IMR-90 (cell line): ENCODE measurements at places on chromosomes 4 and X. TPM values are rescaled to one million over a fixed set of nuclear protein-coding genes. Genes with fewer than 3 reads are reported as not detected.
A peak's percentile ranks its signal among the peaks of the same experiment; 100 is the strongest.

The FAM9A gene
- total RNA-seq = not detected in 2 replicates

DNA sequence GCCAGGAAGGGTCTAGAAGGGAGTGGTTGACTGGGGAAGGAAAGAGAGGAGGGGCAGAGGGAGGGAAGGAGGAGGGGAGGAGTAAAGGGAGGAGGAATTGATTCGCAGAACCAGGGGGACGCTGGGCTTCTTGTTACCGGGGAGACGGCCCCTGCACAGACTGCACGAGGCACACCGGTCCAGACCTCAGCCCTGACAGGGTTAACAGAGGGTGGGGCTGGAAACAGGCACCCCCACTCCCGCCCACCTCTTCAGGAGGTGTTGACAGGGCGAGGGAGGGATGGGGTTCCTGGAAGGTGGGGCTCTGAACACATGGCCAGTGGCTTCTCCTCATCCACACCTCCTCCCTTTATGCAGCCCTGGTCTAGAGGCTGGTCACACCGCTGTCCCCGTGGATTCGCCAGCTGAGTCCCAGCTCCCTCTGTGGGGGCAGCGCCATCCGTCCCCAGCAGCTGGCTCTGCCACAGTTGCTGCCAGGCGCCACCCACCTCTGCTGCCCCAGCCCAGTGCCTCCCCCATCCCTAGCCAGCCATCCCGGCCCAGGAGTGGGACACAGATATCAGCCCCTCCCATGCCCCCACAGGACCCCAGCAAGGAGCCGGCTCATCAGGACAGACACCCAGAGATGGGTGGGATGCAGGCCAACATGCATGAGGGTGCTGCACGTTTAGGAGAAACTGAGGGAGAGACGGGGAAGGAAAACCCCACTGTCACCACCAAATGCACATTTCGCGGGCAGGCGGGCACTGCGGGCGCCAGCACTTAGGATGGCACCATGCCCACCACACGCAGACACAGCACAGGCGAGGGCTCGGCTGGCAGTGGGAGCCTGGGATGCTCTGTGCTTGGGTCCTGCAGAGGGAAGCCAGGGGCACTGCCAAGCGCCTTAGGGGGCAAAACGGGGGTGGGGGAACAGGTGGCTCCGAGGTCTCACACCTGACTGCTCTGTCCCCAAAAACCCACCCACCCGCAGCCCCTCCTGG, 87.6 kb downstream of the ABLIM2 start:
- no peak overlapping the region for H3K27ac ChIP-seq
- H3K36me3 ChIP-seq = no peaks in the 10 kb centered on the region
- H3K27me3 ChIP-seq = peaks cover 81% of the 10 kb centered on the region
- no peak for DNase-seq
- H3K4me1 ChIP-seq = no peaks in the 10 kb centered on the region
- H3K4me3 ChIP-seq = no peak overlapping the region

DNA sequence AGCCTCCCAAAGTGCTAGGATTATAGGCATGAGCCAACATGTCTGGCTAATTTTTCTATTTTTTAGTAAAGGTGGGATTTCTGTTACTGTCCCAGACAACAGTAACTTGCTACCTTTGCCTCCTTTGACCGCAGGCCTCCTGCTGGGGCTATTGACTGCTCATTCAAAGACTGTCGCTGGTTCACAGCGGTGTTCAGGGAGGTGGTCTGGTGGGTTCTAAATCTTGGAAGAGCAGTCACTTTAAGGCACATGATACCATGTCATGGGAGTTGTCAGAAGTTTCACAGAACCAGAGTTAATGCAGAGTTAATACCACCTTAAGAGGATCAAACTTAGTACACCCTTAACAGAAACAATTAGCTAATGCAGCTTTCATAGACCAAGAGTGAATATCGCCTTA, 3.8 kb downstream of the ASMT start:
- no peaks in the 10 kb centered on the region for H3K4me1 ChIP-seq
- no peak overlapping the region for H3K4me3 ChIP-seq
- DNase-seq = no peak

The GSX2 gene
- total RNA-seq = not detected in 2 replicates

The SYTL5 gene
- 0.54 and 0.56 TPM in 2 replicates for total RNA-seq

- H3K4me3 ChIP-seq = no peak overlapping the region
- no peaks in the 10 kb centered on the region for H3K27me3 ChIP-seq
- no peak overlapping the region for H3K27ac ChIP-seq
- H3K4me1 ChIP-seq = no peaks in the 10 kb centered on the region
- no peaks in the 10 kb centered on the region for H3K36me3 ChIP-seq
These were observed 18.1 kb upstream of the ATOH1 start for GRCh38 chr4:93810340-93810992.

The KIT gene
- total RNA-seq = 5.9 and 6.9 TPM in 2 replicates

DNA sequence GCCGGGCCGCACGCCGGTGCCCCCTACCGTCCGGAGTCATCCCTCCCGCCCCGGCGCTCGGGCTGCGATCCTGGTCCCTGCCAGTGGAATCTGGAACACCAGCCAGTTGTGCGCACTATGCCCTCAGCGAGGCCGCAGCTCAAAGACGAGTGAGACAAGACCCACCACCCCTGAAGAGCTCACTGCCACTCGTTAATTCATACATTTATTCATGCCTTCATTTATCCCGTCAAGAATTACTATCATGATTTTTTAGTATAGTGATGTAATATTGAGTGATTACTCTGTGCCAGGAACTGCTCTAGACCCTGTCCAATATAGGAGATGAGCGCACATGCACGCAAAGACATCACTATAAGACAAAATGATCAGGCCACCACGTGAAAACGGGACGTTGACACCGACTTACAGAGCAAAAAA, 247 bp upstream of the PPA2 start:
- no peaks in the 10 kb centered on the region for H3K36me3 ChIP-seq
- H3K27ac ChIP-seq = no peak overlapping the region
- DNase-seq = peak; percentile 77
- peaks cover 3% of the 10 kb centered on the region; the same call in 1 of the 2 replicates for H3K4me1 ChIP-seq
- H3K27me3 ChIP-seq = no peaks in the 10 kb centered on the region

- no peaks in the 10 kb centered on the region for H3K4me1 ChIP-seq
- no peak overlapping the region for H3K27ac ChIP-seq
- no peaks in the 10 kb centered on the region for H3K36me3 ChIP-seq
- no peak for DNase-seq
- peaks cover 52% of the 10 kb centered on the region for H3K27me3 ChIP-seq
These were observed 50.9 kb downstream of the RNF212 start for GRCh38 chr4:1062419-1062818.

The SORBS2 gene
- under 0.01 and 0.18 TPM in 2 replicates for total RNA-seq

DNA sequence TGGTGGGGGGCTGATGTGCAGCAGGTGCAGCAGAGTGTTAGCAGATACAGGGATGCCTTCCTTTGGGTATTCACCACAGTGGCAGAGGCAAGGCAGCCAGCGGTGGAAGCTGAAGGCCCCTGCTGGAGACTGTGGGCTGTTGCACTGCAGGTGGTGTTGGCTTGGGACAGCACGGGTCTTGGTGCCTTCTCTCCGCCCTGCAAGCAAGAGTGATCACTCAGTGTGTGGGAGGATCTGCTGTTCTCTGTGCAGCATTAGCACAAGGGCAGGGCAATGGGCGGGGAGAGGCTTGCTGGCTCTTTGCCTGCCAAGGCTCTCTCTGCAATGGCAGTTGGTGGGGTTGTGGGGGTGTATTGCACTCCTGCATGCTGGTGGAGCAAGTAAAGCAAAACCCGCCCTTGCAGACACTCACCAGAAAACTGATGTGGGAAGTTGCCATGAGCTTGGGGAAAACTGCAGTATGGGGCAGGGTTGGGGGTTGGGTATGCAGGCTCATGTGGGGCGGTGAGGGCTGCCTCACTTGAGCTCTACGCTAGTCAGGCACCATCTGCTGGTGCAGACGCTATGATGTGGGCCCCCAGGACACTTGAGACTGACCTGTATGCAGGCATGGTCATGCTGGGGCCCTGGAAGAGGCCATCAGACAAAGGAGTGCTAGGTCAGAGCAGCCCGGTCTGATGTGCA, 820.8 kb upstream of the GRIA3 start:
- no peak for DNase-seq
- no peak overlapping the region for H3K4me3 ChIP-seq
- H3K27ac ChIP-seq = no peak overlapping the region

- no peaks in the 10 kb centered on the region for H3K36me3 ChIP-seq
- no peaks in the 10 kb centered on the region for H3K27me3 ChIP-seq
These were observed 161.9 kb downstream of the TENM3 start for GRCh38 chr4:182405087-182405486.

- no peak for DNase-seq
- no peaks in the 10 kb centered on the region for H3K36me3 ChIP-seq
- no peak overlapping the region for H3K27ac ChIP-seq
- H3K27me3 ChIP-seq = no peaks in the 10 kb centered on the region
- H3K4me1 ChIP-seq = no peaks in the 10 kb centered on the region
- H3K4me3 ChIP-seq = no peak overlapping the region
These were observed 482.9 kb downstream of the NAF1 start for GRCh38 chr4:162683659-162684370.

The DMD gene
- 10.6 and 11.8 TPM in 2 replicates for total RNA-seq

GRCh38 chr4:138984647-138985046, 30.9 kb upstream of the NOCT start:
- H3K27ac ChIP-seq = no peak overlapping the region
- no peaks in the 10 kb centered on the region for H3K36me3 ChIP-seq
- H3K27me3 ChIP-seq = no peaks in the 10 kb centered on the region
- peaks cover 3% of the 10 kb centered on the region for H3K4me1 ChIP-seq

The EGF gene
- total RNA-seq = 2.2 and 4.2 TPM in 2 replicates

- DNase-seq = no peak
- H3K36me3 ChIP-seq = no peaks in the 10 kb centered on the region
- no peak overlapping the region for H3K4me3 ChIP-seq
- H3K27ac ChIP-seq = no peak overlapping the region
- no peaks in the 10 kb centered on the region for H3K4me1 ChIP-seq
- no peaks in the 10 kb centered on the region for H3K27me3 ChIP-seq
These were observed 76.5 kb upstream of the SMARCAD1 start for GRCh38 chr4:94131212-94131611.

- no peaks in the 10 kb centered on the region for H3K36me3 ChIP-seq
- no peak overlapping the region for H3K4me3 ChIP-seq
- H3K27ac ChIP-seq = no peak overlapping the region
- H3K4me1 ChIP-seq = peaks cover 14% of the 10 kb centered on the region
These were observed 91.9 kb upstream of the ZFP42 start for GRCh38 chr4:187903700-187904099.

The COMMD8 gene
- total RNA-seq = 12.5 and 29.4 TPM in 2 replicates

The STS gene
- total RNA-seq = 3.4 and 3.6 TPM in 2 replicates

DNA sequence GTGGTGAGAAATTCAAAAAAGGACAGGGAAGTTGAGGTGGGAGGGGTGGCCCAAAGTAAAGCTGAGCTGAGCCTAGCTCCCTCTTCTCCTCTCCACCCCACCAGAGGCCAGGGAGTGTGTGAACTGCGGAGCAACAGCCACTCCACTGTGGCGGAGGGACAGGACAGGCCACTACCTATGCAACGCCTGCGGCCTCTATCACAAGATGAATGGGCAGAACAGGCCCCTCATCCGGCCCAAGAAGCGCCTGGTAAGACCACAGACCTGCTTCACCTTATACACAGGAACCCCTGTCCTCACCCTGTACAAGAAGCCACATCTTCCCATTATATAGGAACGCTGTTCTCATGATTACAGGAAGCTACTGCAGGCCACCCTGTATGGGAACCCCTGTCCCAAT, 5.8 kb downstream of the GATA1 start:
- no peaks in the 10 kb centered on the region; the same call in none of the 2 replicates for H3K4me1 ChIP-seq
- H3K36me3 ChIP-seq = no peaks in the 10 kb centered on the region
- no peak overlapping the region for H3K27ac ChIP-seq
- no peak for DNase-seq
- no peak overlapping the region for H3K4me3 ChIP-seq
- H3K27me3 ChIP-seq = peaks cover 12% of the 10 kb centered on the region

DNA sequence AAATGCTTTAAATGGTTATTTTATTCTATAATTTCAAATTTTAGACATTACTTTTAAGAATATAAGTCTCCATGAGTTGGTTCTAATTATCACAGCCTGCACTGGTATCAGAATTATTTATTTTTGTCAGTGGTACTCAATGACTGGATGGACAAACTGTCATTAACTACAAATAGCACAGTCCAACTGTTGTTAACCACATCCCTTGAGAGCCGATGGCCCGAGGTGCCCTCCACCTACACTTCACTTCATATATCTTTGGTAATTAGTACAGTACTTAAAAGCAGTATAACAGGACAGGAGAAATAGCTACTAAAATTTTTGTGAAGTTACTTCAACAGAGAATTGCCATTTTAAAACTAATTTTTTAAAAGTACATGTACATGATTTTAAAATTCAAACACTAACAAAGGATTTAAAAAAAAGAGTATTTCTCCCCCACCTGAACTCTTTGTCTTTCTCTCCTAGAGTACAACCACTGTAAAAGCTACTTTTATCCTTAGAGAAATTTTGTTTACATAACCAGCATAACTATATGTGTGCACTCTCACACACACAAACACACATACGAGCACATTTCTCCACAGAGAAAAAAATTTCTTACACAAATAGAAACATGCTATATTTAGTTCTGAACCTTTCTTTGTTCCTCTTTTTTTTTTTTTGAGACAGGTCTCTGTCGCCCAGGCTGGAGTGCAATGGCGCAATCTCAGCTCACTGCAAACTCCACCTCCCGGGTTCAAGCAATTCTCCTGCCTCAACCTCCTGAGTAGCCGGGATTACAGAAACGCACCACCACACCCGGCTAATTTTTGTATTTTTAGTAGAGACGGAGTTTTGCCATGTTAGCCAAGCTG, 6.5 kb downstream of the TIFA start:
- H3K36me3 ChIP-seq = peaks cover 3% of the 10 kb centered on the region
- no peak overlapping the region for H3K4me3 ChIP-seq
- DNase-seq = peak; percentile 34
- no peaks in the 10 kb centered on the region for H3K27me3 ChIP-seq

The FUNDC2 gene
- 35.0 and 42.5 TPM in 2 replicates for total RNA-seq

The ARMCX2 gene
- total RNA-seq = 98.9 and 109 TPM in 2 replicates

DNA sequence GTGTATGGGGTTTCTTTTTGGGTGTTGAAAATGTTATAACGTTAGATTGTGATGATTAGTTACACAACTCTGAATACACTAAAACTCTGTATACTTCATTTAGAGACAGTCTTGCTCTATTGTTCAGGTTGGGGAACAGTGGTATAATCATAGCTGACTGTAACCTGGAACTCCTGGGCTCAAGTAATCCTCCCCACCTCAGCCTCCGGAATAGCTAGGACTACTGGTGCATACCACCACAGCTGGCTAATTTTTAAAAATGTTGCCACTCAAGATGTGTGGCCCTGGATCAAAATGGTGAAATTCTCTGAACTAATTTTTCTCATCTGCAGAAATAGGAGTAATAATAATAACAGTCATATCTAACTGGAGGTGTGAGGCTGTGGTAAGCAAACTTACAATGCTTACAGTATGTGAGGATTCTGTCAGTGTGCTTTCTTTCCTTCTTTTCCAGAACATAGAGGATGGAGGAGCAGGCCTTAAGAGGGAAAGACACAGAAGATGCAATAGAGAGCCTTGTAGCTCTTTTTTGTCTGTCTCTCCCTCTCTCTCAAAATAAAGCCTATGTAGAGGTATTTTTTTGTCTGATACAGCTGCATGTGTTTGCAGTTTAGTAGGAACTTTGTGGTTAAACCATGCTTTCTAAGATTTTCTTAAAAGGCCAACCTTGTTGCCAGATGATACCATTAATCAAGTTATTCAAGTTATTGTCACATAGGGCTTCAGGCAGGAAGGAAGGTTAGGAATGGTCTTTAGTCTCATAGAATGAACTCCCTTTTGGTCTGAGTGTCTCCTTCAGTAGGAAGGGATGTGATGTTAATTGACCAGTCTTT, 7.5 kb downstream of the ADD1 start:
- no peaks in the 10 kb centered on the region for H3K27me3 ChIP-seq
- H3K27ac ChIP-seq = no peak overlapping the region
- peak; percentile 60 for DNase-seq
- peaks cover 14% of the 10 kb centered on the region for H3K4me1 ChIP-seq

The TXLNG gene
- 7.0 and 11.1 TPM in 2 replicates for total RNA-seq

The RNF175 gene
- total RNA-seq = not detected in 2 replicates
